ENCODE measurements at places on chromosomes 4 and X. TPM values are rescaled to one million over a fixed set of nuclear protein-coding genes. Genes with fewer than 3 reads are reported as not detected.
A peak's percentile ranks its signal among the peaks of the same experiment; 100 is the strongest.

Gene HTRA3
- not detected for polyA plus RNA-seq

Gene RTL9
- polyA plus RNA-seq: not detected

DNA sequence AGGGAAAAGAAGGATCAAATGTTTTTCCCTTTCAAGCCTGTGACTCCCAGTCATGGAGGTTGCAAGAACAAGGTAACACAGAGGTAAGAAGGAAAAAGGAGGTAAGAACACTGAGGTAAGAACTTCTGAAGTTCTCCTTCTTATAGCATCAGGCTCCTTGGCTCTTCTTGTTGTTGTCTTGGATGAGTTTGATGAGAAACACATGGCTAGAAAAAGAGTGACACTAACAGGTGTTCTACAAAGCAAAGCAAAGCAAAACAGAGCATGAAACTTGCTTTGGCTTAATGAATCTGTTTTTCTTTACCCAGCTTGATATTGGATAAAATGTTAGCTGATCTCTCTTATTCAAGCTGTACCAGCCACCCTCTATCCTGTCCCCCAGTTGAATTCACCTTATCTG lies 231.2 kb upstream of the F9 start:
- no peak for DNase-seq
- H3K36me3 ChIP-seq: no peaks in the 10 kb centered on the region
- H3K4me3 ChIP-seq: no peak overlapping the region
- peaks cover 2% of the 10 kb centered on the region for H3K27me3 ChIP-seq
- no peaks in the 10 kb centered on the region for H3K4me1 ChIP-seq
- no peak overlapping the region for H3K27ac ChIP-seq

DNA sequence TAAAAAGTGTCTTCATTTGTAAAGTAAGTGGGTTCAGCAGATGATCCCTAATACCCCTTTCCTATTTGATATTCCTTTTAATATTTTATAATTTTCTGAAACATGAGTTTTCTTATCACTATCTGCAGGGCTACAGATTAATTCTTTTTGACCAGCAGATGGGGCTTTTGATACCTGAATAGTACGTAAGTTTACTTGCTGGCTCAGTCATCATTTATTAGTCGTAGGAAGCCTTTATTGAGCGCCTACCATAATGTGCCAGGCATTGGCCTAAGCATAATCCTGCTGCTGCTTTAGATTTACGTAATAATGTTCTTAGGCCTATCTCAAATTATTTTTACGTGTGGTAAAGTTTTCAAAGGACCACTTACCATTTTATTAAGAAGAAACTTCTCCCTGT lies 33.1 kb downstream of the OSTC start:
- H3K4me3 ChIP-seq: no peak overlapping the region
- no peaks in the 10 kb centered on the region for H3K4me1 ChIP-seq
- no peak for DNase-seq
- H3K36me3 ChIP-seq: peaks cover 5% of the 10 kb centered on the region
- peaks cover 2% of the 10 kb centered on the region for H3K27me3 ChIP-seq
- no peak overlapping the region for H3K27ac ChIP-seq

GRCh38 chr4:35525192-35525978 lies 718.9 kb downstream of the ARAP2 start:
- peak overlapping the region; percentile 53 for H3K27ac ChIP-seq
- no peaks in the 10 kb centered on the region for H3K4me1 ChIP-seq
- DNase-seq: peak; percentile 34
- H3K36me3 ChIP-seq: no peaks in the 10 kb centered on the region
- H3K4me3 ChIP-seq: peak overlapping the region; percentile 65

GRCh38 chr4:113617195-113617594 lies 144.3 kb downstream of the CAMK2D start:
- H3K27me3 ChIP-seq: no peaks in the 10 kb centered on the region
- H3K36me3 ChIP-seq: no peaks in the 10 kb centered on the region
- H3K4me1 ChIP-seq: peaks cover 40% of the 10 kb centered on the region

- peaks cover 17% of the 10 kb centered on the region for H3K36me3 ChIP-seq
- H3K4me3 ChIP-seq: peak overlapping the region; percentile 91
- peak overlapping the region; percentile 97 for H3K27ac ChIP-seq
- peak; percentile 26 for DNase-seq
- H3K4me1 ChIP-seq: peaks cover 72% of the 10 kb centered on the region
Measured at GRCh38 chrX:48919947-48920717, 1.3 kb upstream of the PIM2 start.

Gene ATP2B3
- not detected for polyA plus RNA-seq

- peaks cover 1% of the 10 kb centered on the region for H3K27me3 ChIP-seq
- DNase-seq: no peak
- H3K4me1 ChIP-seq: no peaks in the 10 kb centered on the region
- H3K4me3 ChIP-seq: no peak overlapping the region
Measured at GRCh38 chrX:68939868-68940267, 111.0 kb downstream of the EFNB1 start.

Gene TMSB4X
- 28,691 TPM for polyA plus RNA-seq

Gene XK
- polyA plus RNA-seq: not detected

- H3K27ac ChIP-seq: no peak overlapping the region
- DNase-seq: no peak
- no peaks in the 10 kb centered on the region for H3K4me1 ChIP-seq
- H3K27me3 ChIP-seq: peaks cover 10% of the 10 kb centered on the region
- no peak overlapping the region for H3K4me3 ChIP-seq
Measured at GRCh38 chr4:186025408-186025690, 43.6 kb upstream of the TLR3 start.

- no peak overlapping the region for H3K27ac ChIP-seq
- DNase-seq: no peak
- no peaks in the 10 kb centered on the region for H3K36me3 ChIP-seq
- no peaks in the 10 kb centered on the region for H3K27me3 ChIP-seq
Measured at GRCh38 chr4:166846939-166847338, 387.4 kb downstream of the SPOCK3 start.

DNA sequence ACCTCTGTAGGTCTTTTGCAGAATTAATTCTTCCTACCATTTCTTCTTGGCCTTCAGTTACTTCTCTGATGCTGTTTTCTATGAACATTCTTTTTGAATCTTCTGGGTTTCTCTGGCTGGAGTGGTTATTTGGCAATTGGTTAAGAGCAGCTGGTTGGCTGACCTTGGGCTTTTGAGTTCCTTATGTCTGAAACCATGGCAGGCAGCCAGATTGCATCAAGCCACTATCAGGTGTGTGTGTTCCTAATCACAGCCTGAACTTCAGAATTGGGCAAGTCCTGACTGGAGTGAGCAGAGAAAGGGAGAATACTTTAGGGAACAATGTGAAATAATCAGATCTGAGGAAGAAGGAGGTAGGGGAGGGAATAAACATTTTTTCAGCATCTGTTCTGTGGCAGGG lies 90.2 kb downstream of the ARHGAP10 start:
- H3K4me1 ChIP-seq: peaks cover 50% of the 10 kb centered on the region
- peaks cover 3% of the 10 kb centered on the region for H3K27me3 ChIP-seq
- no peak overlapping the region for H3K4me3 ChIP-seq
- peaks cover 16% of the 10 kb centered on the region for H3K36me3 ChIP-seq

- H3K4me3 ChIP-seq: no peak overlapping the region
- H3K4me1 ChIP-seq: no peaks in the 10 kb centered on the region
- no peak for DNase-seq
- H3K36me3 ChIP-seq: no peaks in the 10 kb centered on the region
Measured at GRCh38 chr4:110854021-110854678, 231.3 kb upstream of the PITX2 start.

Gene SMIM10L2A
- polyA plus RNA-seq: not detected
